ENCODE measurements at places on chromosomes 5 and 9.

GRCh38 chr9:127816362-127816725 is 13.7 kb downstream of the FPGS start:
- no peak for DNase-seq

GRCh38 chr5:159787837-159788236 is 128.4 kb upstream of the ADRA1B start:
- DNase-seq = no peak

DNA sequence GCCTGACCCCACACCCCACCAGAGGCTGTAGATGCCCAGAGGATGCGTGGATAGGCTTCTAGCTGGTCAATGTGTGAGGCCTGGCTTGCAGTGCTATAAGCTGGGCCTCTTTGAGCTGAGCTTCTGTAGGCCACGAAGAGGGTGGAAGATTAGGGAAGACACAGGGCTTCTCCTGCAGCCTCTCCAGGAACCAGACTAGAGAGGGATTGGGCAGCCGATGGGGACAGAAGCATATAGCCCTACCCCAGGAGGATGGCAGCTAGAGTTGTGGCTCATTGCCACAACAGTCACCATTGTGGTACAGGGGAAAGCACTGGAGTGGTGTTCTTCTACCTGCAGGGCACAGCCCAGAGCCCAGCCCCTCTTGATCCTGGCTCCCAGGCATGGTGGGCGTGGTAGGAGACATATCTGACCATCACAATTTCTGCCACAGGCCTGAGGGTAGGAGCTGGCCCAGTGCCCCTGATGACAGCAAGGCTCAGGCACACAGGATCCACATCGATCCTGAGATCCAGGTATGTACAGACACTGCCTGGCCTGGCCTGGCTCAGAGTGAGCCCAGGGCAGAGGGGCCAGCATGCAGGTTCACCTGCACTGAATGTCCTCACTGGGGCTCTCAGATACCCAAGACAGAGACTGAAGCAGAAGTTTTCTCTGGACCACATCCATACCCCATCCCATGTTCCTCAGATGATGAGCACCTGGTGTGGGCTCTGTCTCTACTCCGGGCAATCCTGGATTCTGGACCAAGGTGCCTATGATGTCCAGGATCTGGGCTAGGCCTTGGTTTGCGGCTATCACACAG is 8.7 kb downstream of the PDLIM4 start:
- DNase-seq = no peak

- DNase-seq = no peak
These were observed 2059.1 kb upstream of the CDH6 start for GRCh38 chr5:29134418-29134817.

DNA sequence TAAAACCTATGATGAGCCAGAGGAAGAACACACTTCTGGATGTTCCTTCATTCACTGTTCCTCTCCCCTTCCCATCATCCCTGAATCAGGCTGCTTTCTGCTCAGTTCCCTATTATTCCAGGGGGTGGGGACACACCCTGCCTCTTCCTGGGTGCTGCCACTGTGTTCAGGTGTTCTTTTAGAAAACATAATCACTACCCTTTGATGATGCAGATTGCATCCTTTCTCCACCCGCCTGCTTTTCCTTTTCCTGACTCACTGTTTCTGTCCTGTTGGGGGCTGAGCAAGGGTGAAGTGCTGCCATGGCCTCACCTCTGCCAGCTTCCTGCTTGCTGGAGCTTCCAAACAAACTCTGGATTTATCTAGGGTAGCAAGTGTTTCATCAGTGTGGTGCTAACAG is 331.9 kb upstream of the GRIA1 start:
- DNase-seq = no peak

GRCh38 chr9:108609897-108610253 is 245.9 kb downstream of the ACTL7B start:
- no peak for DNase-seq

DNA sequence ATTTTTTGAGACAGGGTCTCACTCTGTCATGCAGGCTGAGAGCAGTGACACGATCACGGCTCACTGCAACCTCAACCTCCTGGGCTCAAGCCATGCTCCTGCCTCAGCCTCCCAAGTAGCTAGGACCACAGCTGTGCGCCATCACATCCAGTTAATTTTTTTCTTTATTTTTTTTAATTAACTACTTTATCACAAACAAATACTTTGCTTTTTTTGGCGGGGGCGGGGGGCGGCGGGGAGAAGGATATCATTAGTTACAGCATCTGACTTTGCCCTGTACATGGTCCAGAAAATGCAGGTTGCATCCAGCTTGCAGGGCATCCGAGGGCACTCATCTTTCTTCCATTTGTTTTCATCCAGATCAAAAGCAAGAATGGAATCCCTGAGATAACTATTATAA is 201.8 kb upstream of the IER5L start:
- no peak for DNase-seq

GRCh38 chr9:72907421-72907820 is 45.4 kb downstream of the ALDH1A1 start:
- DNase-seq = no peak

All from stimulated activated CD4-positive, alpha-beta T cell treated with anti-CD3 and anti-CD28 coated beads, Interleukin-4, amount 100 ng/mL, for 4 hours (primary cell).